ENCODE measurements at places on chromosomes 4 and X.
A peak's percentile ranks its signal among the peaks of the same experiment; 100 is the strongest.

DNA sequence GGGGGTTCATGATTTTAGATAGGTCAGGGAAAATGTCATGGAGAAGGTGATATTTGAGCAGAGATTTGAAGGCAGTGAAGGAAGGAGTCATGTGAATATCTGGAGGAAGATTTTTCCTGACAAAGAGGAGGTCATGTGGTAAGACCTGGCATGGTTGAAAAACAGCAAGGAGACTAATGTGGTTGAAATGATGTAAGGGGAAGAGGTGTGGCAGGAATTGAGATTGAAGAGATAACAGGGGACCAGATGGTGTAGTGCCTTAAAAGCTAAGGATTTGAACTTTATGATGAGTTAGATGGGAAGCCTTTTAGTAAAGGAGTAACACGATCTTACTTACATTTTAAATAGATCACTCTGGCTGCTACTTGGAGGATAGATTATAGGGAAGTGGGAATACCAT lies 210.9 kb downstream of the RTL9 start:
- DNase-seq: no peak

DNA sequence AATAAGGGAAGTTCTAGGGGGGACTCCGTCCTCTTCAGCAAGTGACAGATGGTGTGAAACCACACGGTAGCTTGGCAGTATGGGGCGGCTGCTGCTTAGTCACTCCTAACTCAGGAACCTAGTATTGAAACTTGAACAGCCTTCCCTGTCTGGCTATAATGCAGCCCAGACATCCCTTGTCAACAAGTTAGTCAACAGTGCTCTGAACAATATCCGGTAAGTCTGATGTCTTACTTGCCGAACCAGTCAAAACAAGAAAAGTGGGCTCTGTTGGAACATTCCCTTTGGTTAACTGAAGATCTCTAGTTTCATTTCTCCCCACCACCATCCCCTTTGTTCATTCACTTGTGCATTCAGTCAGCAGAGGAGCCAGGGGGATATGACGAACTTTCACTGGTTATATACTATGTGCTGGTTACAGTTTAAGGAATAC lies 18.7 kb upstream of the CXCL13 start:
- DNase-seq: peak; percentile 29

- DNase-seq: no peak
These were observed 6.8 kb upstream of the WDR13 start for GRCh38 chrX:48590203-48591103.

DNA sequence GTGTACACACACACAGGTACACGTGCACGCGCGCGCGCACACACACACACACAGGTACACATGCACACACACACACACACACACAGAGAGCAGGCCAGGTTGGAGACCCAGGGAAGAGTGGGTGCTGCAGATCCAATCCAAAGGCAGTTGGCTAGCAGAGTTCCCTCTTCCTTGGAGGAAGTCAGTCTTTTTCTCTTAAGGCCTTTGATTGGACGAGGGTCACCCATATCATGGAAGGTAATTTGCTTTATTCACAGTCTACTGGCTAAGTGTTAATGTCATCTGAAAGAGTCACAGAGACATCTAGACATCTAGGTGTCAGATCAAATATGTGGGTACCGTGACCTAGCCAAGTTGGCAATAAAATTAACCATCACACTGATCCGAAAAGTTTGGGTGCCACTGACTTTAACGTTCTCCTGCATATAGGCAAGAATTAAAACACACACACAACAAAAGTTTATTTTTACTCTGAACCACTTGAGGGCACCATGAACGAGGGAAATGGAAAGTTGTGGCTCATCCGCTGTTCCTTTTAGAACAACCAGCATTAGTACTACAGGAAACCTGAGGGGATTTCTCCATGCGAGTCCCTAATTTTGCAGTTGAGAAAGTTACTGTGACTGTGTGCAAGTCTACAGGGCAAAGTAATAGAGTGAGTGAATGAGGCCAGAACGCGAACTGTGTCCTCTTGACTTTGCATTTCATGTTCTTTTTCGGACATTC lies 66.0 kb upstream of the STOX2 start:
- DNase-seq: no peak

- DNase-seq: no peak
These were observed 98.7 kb downstream of the KDM6A start for GRCh38 chrX:44971674-44972073.

GRCh38 chr4:167784826-167785225 lies 307.5 kb upstream of the ANXA10 start:
- no peak for DNase-seq

GRCh38 chr4:57095245-57095644 lies 14.9 kb downstream of the IGFBP7 start:
- no peak for DNase-seq

- DNase-seq: no peak
These were observed 14.6 kb downstream of the SYN1 start for GRCh38 chrX:47605024-47605423.

GRCh38 chr4:16729336-16729735 lies 169.1 kb downstream of the LDB2 start:
- no peak for DNase-seq

DNA sequence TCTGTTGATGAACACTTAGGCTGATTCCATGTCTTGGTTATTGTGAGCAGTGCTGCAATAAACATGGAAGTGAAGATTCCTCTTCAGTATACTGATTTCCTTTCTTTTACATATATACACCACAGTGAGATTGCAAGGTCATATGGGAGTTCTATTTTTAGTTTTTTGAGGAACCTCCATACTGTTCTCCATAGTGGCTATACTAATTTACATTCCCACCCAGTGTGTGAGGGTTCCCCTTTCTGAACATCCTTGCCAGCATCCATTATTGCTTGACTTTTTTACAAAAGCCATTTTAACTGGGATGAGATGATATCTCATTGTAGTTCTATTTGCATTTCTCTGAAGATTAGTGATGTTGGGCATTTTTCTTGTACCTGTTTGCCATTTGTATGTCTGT lies 80.5 kb upstream of the GALNT7 start:
- DNase-seq: no peak

- DNase-seq: no peak
These were observed 5.3 kb downstream of the LRRC66 start for GRCh38 chr4:52014903-52015302.

- no peak for DNase-seq
These were observed 84.9 kb downstream of the CBLL2 start for GRCh38 chrX:22357621-22358020.

- DNase-seq: no peak
These were observed 53.2 kb downstream of the DDX60 start for GRCh38 chr4:168265327-168265726.

DNA sequence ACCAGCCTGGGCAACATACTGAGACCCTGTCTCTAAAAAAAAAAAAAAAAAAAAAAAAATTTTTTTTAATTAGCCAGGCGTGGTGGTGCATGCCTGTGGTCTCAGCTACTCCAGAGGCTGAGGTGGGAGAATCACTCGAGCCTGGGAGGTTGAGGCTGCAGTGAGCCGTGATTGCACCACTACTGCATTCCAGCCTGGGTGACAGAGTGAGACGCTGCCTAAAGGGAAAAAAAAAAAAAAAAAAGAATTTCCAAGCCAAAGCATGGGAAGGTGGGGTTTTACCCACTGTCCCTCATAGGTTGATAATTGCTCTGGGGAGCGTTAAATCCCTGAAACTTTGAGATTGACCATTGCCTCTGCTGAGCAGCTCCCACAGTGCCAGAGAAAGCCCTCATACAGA lies 427.5 kb downstream of the BCOR start:
- DNase-seq: no peak

DNA sequence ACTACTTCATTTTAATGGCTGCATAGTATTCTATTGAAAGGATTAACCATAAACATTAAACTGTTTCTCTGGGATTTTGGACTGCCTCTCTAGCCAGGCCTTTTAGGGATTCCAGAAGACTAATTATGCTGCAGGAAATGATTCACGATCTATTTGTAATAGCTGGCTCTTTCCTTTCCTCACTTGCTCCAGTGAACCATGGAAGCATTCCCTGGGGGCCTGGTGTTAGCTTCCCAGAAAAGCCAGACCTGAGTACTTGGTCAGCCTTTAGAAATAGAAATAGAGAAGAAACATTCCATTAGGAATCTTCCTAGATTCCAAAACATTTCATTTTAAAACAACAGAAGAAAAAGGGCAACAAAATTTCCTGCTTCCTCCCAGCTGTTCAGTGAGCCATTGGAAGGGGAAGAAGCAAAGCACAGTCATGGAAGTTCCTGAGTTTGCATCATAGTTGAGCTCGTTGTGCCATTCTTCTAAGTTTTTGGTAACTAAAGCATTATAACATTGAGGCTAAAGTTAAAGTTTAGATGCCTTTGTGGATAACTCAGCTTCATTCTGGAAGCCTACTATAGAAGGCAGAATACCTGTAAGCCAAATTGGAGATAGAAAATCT lies 83.5 kb downstream of the NPNT start:
- no peak for DNase-seq

DNA sequence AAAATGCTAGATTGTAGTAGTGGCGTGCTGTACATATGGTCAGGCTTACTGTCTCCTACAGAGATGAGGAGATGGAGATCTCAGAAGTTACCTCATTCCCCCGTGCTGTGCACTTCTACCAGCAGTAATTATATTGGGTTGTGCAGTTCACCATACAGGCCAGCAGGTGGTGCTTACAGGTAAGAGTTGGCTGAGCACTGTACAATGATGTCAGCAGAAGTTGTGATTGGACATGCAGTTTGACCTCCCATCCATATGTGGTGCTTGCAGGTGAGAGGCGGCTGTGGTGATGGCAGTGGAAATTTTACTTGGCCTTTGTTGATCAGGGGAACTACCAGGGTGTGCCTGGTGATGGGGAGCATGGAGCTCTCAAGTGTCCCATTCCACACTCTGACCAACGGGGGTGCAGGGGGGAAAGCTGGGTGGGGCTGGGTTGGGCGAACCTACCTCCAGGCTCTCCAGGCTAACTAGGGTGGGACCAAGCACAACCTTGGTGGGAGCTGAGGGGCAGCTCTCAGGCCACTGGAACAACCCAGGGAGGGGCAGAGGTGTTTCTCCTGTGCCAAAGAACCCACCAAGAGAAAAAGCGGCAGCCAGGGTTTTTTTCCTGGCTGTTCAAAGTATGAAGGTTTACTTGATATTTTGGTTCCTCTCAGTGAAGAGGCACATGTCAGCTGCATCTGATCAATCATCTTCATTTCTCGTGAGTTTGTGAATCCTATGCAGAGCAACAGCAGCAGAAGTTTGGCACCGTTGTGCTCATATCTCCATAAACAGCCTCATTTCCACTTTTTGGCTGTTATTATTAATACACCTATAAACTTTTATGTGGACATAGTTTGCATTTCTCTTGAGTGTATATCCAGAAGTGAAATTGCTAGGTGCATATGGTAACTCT lies 73.8 kb upstream of the FREM3 start:
- no peak for DNase-seq

- no peak for DNase-seq
These were observed 27.5 kb upstream of the PCDH18 start for GRCh38 chr4:137559801-137560200.

DNA sequence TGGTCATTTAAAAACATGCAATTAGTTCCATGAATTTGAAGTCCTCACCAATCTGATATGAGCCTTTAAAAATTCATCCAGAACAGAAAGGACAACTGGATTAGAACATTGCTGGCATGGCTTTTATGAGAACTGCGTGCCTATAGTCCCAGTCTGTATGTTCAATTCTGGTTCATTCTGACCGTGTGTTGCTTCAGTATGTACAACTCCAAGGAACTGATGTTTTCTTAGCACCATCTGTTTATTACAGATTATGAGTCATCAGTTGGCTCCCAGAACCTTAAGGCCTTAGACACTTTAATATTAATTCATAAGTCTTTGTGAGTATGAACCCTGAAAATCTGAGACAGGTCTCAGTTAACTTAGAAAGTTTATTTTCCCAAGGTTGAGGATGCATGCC lies 115.0 kb downstream of the CEP44 start:
- no peak for DNase-seq

GRCh38 chrX:16162391-16162790 lies 4.9 kb upstream of the MAGEB17 start:
- DNase-seq: no peak

- no peak for DNase-seq
These were observed 985.1 kb upstream of the SLIT2 start for GRCh38 chr4:19266566-19266965.

DNA sequence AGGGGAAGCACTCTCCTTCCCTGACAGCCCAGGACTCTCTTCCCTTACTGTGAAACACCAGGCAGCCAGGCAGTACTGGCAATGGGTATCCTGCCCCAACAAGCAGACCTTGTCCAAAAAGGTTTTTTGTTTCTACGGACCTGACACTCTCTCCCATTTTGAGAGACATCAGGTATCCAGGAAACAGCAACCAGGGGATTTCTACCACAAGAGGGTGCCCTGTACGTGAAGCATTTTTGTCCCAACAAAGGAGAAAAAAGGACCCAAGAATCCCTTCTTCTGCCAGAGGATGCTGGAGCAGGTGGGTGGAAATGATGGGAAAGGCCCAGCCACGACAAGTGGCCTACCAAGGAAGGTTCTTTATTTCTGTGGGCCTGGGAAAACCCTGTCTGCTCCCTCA lies 65.7 kb upstream of the FGF13 start:
- no peak for DNase-seq

- DNase-seq: no peak
These were observed 380.6 kb downstream of the RAB28 start for GRCh38 chr4:13103382-13104015.

All from GM12892 (cell line).